NCI-H1417 treated with DMSO at 0.1 percent for 48 hours (cell line): ENCODE measurements at places on chromosomes 6 and 20.

GRCh38 chr20:47724396-47724795 lies 60.9 kb downstream of the SULF2 start:
- DNase-seq: no peak

GRCh38 chr6:139230391-139230840 lies 61.4 kb downstream of the TXLNB start:
- peak; percentile 67 for DNase-seq

- no peak for DNase-seq
These were observed 174.7 kb downstream of the BACH2 start for GRCh38 chr6:90121982-90122381.

DNA sequence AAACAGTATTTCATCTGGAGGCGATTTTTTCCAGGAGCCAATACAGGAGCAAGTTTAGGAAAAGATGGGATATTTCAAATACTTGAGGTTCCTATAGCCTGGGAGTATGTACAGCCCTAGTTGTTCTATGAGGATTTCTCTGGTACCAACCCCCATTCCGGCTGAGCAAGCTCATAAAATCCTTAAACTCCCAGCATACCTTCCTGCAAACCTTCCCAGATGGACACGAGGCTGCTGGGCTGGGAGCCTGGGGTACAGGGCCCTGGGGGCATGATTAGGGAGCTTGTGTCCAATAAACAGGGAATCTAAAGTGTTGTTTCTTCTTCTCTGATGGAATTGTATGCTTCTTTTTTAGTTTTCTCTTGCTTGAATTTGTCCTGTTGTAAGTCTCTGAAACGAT lies 1.5 kb downstream of the PRRC2A start:
- no peak for DNase-seq

DNA sequence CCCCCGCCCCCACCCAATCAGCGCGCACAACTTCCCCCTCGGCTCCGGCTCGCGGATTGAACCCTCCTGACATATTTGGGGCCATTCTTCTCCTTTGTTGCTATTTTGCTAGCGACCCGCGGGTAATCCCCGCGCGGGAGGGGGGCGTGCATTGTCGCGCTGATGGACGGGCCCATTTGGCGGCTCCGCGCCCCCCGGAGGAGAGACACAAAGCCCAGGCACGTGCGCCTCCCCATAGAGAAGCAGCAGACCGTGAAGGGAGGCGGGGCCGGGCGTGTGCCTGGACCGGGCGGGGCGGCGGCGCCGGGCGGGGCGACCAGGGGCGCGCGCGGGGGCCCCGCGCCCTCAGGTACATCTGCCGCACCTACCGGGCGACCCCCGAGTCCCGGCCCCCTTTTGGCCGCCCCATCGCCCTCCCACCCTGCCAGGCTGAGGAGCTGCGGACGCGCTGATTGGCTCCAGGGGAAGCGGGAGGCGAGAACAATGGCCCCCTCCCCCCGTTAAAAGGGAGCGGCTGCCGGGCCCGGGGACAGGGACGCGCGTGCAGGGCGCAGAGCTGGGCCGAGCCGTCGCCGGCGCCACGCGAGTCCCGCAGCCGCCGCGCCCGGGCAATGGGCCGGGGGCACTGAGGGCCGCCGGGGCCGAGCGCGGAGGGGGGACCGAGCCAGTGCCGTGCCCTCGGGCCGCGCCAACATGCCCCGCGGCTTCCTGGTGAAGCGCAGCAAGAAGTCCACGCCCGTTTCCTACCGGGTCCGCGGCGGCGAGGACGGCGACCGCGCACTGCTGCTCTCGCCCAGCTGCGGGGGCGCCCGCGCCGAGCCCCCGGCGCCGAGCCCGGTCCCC lies at the start of gene INSM1:
Gene INSM1, plus strand, starts transcription at position 530 of the 843 bp plus-strand sequence. Its CDS starts 164 bp downstream, at position 694.
- DNase-seq: peak; percentile 98

DNA sequence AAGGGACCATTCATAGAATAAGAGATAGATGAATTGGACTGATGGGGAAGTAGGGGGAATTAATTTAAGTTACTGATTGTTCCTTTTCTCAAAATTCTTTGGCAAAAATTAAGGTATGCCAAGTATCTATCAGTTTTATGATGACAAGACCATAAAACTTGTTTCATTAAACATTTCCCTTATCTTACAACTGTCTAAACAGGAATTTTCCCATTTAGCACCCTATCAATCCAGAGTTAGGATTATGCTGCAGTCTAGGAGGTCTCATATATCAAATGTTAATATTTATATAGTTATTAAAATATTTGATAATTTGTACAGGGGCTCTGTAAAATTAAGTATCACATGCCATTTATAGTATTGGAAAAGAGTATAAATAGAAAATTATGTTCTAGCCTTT lies 51.5 kb upstream of the ARID1B start:
- DNase-seq: no peak

DNA sequence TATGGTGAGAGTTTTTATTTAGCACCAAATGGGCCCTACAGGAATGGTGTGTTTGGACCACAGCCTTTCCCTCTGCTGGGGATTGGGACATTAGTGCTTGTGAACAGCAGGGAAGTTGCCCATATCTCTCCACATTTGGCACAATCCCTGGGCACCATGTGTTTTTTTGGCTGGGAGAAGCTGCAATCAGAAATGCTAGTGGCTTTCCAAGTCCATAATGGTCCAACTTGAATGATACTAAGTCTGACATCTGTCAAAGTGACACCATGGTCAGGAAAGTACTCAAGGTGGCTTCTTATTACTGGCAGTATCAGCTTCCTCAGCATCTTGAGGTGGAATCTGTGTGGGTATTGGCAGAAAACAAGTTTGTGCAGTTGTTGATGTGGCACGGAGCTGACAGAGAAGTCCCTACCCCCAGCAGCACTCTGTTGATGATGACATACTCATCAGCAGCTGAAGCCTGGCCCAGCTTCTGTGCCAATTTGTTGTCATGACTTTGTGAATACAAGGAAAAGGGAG lies 53.0 kb downstream of the SASH1 start:
- DNase-seq: no peak

DNA sequence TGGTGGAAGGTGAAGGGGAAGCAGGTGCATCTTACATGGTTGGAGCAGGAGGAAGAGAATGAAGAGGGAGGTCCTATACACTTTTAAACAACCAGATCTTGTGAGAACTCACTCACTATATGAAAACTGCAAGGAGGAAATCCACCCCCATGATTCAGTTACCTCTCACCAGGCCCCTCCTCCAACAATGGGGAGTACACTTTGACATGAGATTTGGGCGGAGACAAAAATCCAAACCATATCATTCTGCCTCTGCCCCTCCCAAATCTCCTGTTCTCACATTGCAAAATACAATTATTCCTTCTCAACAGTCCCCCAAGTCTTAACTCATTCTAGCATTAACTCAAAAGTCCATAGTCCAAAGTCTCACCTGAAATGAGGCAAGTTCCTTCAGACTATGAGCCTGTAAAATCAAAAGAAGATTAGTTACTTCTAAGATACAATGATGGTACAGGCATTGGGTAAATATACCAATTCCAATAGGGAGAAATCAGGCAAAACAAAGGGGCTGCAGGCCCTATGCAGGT lies 60.5 kb downstream of the EDN1 start:
- no peak for DNase-seq

- no peak for DNase-seq
These were observed 450.0 kb upstream of the POU3F2 start for GRCh38 chr6:98384334-98384733.

DNA sequence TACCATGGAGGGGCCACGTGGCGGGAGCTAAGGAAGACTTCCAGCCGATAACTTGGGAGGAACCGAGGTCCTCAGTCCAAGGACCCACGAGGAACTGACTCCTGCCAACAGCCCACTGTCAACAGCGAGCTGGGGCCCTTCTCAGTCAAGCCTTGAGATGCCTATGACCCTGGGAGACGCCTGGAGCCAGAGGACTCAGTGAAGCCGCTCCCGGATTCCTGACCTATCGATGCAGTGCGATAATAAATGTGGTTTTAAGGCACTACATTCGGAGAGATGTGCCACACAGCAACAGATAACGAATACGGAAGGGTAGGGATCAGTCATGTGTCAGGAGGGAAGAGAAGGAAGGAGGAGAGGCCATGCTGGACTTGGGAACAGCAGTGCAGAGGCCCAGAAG lies 208.5 kb downstream of the NFATC2 start:
- DNase-seq: no peak

DNA sequence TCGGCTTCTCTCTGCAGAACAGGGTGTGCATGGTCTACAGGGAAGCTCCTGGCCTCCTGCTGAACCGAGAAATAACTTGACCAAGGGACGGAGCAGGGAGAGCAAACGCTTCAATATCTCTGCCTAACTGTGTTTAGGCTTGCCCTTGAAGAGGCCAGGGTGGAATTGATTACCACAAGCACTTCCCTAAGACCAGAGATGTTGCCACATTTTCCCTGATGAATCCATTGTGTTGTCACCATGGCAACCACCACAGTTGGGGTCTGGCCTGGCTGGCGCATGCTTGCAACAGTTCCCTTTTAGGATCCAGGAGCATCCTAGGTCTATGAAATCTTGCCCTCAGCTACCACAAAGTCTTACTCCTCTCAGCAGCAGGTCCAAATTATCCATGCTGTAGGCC lies 213.5 kb upstream of the SULF2 start:
- no peak for DNase-seq

DNA sequence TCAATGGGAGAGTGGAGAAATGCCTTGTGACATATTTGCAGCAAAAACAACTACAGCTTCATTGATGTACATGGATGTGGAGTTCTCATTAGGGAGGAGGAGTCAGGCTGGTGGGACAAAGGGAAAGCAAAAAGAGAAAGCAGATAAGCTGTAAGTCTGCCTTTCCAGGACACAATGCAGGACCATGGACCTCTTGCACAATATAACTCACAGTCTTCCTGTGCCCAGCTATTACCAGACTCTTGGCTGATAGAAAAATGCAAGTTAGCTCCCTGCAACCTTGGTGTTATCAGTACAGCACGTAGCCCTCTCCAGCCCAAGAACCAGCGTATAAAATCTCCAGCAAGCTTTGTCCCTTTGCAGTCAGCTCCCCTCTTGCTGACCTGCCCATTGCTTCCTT lies 232.3 kb downstream of the NFATC2 start:
- DNase-seq: no peak

- no peak for DNase-seq
These were observed 128.9 kb upstream of the NAA20 start for GRCh38 chr20:19888269-19888671.

GRCh38 chr6:71333697-71334096 lies 45.1 kb downstream of the OGFRL1 start:
- no peak for DNase-seq

GRCh38 chr6:139528471-139528870 lies 154.0 kb upstream of the CITED2 start:
- DNase-seq: no peak

GRCh38 chr6:20998748-20999448 lies 464.6 kb downstream of the CDKAL1 start:
- no peak for DNase-seq

- no peak for DNase-seq
These were observed 39.0 kb downstream of the TNFAIP3 start for GRCh38 chr6:137906020-137906472.

GRCh38 chr6:6581054-6581453 lies 7.5 kb upstream of the LY86 start:
- DNase-seq: no peak

GRCh38 chr6:147384737-147385710 lies 123.5 kb upstream of the SAMD5 start:
- no peak for DNase-seq

DNA sequence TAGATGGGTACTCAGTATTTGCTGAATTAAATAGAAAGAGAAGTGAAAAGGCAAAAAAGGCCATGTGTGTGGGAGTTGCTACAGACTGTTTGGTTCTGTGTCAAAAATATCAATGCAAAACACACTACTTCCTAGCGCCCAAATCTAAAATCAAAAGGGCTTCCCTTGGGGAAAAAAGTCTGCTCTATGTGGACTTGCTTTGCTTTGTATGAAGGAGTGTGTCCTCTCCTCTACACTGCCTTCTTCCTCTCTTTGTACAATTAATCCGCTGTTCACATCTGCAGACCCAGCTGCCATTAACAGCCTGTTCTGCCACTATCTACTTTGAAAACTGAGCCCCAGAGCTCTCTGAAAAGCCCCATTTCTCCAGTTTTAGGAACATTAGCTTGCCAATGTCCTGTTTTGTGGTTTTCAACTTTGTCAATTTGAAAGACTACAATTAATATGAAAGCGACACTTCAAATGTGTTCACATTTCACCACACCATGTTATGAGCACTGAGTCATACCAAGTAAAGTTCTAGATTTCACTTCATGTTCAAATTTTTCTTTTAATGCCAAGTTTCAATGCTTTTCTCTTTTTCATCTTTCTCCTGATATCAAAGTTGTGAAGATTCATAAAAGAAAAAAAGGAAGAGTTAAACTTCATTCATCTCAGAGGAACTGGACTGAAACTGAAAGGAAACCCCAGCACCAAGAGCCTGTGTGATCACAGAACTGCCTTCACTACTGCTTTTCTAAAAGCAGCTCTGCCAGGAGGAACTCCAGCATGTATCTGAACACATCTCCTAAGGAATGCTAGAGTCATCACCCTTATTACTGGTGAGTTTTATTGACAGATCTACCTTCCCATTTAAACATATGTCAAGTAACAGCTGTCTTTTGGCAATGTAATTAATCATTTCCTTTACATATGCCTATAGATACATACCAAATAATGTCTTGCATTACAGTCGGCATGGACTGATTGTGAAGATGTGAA lies 102.6 kb downstream of the KIF13A start:
- no peak for DNase-seq

DNA sequence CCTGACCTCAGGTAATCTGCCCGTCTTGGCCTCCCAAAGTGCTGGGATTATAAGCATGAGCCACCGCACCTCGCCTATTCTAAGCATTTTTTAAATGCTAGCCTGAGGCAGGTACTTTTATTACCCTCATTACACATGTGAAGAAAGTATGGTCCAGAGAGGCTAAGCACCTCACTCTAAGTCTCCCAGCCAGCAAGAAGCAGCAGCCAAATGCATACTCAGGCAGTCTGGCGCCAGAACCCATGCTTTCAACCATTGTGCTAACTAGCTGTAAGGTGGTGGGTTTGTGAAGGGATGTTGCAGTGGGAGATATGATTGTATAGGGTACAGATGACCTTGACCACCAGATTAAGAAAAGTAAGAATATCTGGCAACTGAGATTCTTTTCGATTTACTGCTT lies 26.1 kb upstream of the RIPOR2 start:
- DNase-seq: no peak

GRCh38 chr20:50695135-50695872 lies 4.0 kb upstream of the RIPOR3 start:
- no peak for DNase-seq

DNA sequence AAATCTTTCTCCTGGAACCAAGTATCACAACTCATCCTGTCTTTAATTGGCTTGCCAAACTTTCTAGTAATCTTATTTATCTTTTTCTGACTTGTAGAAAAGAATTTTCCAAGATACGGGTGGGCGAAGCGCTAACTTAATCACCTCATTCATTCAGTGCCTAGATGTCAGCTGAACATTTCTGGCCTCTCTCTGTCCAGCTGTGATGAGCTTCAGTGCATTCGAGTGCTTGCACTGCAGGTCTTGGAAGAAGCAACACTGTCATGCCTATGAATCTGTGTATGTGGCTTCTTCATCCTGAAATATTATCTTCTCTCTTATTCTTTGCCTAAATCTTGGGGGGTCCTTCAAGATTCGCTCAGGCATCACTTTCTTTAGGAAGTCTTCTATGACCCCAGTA lies 16.3 kb upstream of the ENPP1 start:
- DNase-seq: no peak

GRCh38 chr6:25327432-25327831 lies 48.3 kb downstream of the CARMIL1 start:
- DNase-seq: no peak
